ENCODE measurements at places on chromosomes 12 and 14.

DNA sequence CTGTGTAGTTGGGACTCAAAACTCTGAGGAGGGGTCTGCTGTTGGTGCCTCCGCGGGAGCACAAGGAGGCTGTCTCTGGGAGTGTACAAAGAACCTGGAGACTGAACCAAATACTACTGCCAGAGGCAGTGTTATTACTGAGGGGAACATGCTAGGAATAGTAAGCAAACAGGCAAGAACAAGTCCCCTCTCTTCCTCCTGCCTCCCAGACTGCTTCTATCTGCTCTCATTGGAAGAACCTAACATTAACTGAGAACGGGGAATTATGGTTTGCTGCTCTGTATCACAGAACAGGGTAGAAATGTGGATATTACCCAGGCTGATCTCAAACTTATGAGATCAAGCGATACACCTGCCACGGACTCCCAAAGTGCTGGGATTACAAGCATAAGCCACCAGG lies 4.5 kb upstream of the KMT5A start:
- no peak for DNase-seq

GRCh38 chr12:19129486-19130223 lies at the start of gene PLEKHA5:
Gene PLEKHA5 (plus strand): TSS chr12:19129733. CDS start chr12:19129800, 67 bp downstream.
- peak; percentile 8 for DNase-seq

GRCh38 chr12:114692186-114693058 lies 8.4 kb upstream of the TBX3 start:
- DNase-seq = no peak

DNA sequence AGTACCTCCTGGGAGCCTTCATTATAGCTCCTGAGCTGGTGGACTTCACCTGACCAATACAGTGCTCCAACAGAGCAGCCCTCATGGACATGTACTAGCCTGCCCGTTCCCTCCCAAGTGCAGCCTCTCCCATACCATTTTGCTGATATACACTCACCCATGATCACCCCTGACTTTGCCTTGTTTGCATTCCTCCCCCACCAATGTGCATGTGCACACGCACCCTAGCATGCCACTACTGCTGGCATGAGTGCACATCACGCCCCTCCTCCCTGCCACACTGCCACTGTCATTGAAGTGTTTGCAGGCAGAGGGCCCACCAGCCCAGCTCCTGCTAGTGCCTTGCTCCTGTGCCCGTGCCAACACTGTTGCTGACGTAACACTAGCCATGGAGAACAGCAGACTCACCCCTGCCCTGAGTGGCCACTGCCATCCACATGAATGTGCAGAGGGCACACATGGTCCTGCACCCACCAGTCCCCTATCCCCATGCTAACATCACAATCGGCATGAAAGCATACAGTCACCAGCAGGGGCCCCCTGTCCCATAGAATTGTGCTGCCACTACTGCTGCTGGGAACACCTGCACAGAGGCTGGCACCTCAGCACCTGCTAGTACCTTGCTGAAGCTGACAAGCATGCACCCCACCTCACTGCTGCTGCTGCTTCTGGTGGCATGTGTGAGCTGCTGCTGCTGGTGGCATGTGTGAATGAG lies 110.3 kb downstream of the SINHCAF start:
- no peak for DNase-seq

DNA sequence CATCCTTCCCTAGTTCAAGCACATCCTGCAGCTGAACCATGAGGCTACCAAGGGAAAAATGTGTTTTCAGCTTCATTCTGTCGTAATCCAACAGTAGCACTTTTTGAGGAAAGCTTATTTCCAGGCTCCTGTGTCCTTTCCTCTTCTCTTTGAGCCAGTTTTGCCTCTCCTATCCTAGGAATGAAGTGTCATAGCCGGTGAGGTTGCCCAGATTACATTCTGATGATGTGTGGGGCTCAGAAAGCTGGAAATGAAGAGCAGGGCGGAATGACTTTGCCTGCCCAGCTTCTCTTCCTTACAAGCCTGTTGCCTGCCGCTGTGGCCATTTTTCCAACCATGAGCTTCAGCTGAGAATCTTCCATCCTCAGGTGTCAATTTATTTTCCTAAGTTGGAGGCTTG lies 381.8 kb downstream of the NUAK1 start:
- DNase-seq = no peak

DNA sequence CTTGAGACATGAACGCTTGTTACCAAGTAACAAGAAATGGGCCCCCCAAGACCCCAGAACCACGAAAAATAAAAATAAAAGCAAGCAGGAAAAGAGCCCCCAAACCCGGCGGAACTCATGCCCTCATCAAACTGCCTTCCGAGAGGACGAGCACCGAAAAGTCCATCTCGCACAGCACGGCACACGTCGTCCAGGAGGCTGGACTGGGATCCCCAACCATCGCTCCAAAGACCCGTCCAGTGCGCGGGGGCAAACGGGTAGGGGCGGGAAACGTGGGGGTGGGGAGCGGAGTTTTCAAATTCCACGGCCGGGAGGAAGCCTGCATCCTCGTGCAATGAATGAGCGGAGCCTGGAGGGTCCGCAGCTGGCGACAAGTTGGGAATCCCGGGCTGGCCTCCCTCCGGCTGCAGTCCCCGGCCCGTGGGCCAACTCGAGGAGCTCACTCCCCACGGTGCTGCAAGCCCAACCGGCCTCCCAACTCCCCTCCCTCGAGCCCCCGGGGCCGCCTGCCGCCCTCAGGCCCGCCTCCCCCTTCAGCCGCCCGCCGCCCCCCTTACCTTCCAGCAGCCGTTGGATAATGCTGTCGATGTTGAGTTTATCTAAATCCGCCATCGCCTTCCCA lies 484 bp downstream of the PPP1CC start:
- no peak for DNase-seq

DNA sequence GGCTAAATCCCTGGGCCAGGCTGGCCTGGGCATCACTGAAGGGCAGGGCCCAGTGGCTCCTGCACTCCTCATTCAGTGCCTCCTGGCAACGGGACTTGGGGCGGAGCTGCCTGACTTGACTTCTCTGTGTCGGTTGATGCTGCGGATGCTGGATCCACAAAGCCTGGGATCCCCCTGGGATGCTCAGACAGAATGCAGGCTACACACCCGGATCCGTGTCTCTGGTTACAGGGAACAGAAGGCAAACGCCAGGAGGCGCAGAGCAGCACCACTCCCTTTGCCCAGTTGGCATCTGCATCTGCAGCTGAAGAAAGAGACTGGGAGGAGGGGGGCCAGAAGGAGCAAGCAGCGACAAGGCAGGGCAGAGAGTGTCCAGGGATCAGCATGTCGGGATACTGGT lies 154.5 kb upstream of the FKBP4 start:
- no peak for DNase-seq

- no peak for DNase-seq
Measured at GRCh38 chr14:53850714-53851296, 105.8 kb downstream of the BMP4 start.

- no peak for DNase-seq
Measured at GRCh38 chr12:21568115-21568514, 36.5 kb downstream of the GYS2 start.

- DNase-seq = no peak
Measured at GRCh38 chr12:132503618-132504204, 13.8 kb downstream of the FBRSL1 start.

- DNase-seq = no peak
Measured at GRCh38 chr12:66003951-66004350, 126.6 kb downstream of the LLPH start.

GRCh38 chr14:101947577-101947903 lies 16.8 kb upstream of the DYNC1H1 start:
- peak; percentile 28 for DNase-seq

- no peak for DNase-seq
Measured at GRCh38 chr14:90924621-90925340, 108.6 kb upstream of the TTC7B start.

GRCh38 chr12:3313675-3314663 lies 177.0 kb upstream of the PRMT8 start:
- no peak for DNase-seq

- DNase-seq = no peak
Measured at GRCh38 chr14:75559451-75560222, 18.8 kb upstream of the FLVCR2 start.

DNA sequence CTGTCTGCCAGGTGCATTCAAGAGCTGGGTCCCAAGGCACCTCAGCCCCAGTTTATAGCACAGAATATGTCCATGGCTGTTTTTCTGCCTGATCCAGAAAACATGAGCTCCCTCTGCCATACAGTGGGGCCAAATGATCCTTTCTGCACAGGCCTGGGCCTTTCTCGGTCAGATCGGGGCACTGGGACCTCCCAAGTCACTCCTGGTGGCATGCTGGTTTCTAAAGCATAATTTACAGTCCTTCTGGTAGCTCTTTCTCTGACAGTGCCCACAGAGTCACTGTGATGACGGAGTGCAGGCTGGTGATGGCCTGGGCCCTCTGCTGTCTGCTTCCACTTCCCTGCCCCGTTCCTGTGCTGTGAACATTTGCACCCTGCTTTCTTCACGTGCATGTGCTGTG lies 99.2 kb downstream of the ADGRD1 start:
- DNase-seq = no peak

- no peak for DNase-seq
Measured at GRCh38 chr12:52629281-52630007, 11.1 kb upstream of the KRT73 start.

DNA sequence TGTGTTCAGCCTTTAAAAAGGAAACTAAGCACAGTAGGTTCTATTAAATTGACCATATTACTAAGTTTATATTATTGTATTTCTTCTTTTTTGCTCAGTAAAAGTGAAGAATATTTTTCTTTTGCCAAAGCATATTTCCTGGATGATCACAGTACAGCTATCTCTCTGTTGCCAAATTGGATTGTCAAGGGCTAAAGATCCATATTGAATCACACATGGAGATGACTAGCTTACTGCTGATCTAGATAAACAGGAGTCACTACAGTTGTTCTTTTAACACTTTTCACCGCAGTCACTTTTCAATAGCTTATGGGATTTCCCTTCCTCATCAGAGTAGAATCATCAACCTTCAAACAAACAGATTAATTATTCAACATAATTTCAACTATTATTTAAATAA lies 78.6 kb downstream of the LRRC9 start:
- DNase-seq = no peak

DNA sequence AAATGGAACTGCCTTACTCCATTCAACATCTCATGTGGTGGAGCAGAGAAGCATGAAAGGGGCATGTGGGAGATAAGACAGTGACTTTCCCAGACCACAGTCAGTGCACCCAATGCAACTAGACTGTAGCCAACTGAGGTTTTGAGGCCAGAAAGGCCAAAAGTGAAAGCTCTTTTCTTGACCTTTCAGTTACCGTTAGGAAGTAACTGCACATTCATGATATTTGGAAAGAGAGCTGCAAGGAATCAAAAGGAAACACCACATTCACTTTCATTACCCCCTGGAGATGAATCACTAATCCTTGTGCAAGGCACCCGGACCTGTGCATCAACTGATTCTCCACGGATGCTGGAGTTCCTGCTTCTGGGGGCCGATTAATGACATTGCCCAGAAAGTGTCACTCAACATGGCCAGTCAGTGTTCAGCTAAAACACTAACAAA lies 72.9 kb upstream of the ELK3 start:
- no peak for DNase-seq

DNA sequence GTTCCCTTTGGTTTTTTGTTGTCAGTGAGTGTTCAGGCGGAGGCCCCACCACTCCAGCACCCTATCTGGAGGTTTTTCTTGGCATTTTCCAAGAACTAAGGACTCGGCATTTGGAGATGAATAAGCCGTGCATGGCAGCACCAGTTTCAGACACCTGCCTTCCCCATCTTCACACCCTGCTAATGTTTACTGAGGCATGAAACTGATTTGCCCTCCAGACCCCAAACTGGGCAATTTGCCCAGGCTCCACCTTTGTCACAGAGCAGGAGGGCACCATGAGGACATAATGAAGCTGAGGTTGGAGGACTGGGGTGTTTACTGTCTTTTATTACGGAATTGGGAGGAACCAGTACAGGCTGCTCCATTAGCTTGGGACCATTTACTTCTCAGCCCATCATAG lies 113.4 kb downstream of the LGMN start:
- DNase-seq = no peak

- no peak for DNase-seq
Measured at GRCh38 chr12:93380480-93381121, 2.9 kb downstream of the NUDT4 start.

GRCh38 chr14:96297997-96298515 lies 42.0 kb downstream of the BDKRB1 start:
- no peak for DNase-seq

- no peak for DNase-seq
Measured at GRCh38 chr12:27550653-27550975, 26.6 kb downstream of the PPFIBP1 start.

- no peak for DNase-seq
Measured at GRCh38 chr12:17841496-17841895, 248.5 kb downstream of the RERGL start.

DNA sequence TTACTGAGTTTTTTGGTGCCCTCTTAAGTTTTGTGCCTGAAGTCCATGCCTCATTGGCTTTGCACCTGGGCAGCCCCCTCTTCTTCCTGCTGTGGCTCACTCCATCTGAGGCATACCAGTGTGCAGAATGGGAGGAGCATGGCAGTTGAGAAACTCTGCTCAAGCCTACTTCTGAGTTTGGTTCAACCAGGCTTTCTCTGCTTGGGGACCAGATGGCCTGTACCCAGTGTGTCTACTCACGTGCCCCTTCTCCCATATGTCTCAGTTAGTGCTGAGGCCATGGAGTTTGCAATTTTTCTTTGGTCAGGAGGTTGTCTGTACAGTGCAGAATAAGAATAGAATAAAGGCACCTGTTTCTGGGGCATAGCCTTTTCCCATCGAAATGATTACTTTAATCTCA lies 383.3 kb upstream of the DDHD1 start:
- no peak for DNase-seq

- DNase-seq = no peak
Measured at GRCh38 chr14:74638066-74638465, 26.0 kb upstream of the LTBP2 start.

DNA sequence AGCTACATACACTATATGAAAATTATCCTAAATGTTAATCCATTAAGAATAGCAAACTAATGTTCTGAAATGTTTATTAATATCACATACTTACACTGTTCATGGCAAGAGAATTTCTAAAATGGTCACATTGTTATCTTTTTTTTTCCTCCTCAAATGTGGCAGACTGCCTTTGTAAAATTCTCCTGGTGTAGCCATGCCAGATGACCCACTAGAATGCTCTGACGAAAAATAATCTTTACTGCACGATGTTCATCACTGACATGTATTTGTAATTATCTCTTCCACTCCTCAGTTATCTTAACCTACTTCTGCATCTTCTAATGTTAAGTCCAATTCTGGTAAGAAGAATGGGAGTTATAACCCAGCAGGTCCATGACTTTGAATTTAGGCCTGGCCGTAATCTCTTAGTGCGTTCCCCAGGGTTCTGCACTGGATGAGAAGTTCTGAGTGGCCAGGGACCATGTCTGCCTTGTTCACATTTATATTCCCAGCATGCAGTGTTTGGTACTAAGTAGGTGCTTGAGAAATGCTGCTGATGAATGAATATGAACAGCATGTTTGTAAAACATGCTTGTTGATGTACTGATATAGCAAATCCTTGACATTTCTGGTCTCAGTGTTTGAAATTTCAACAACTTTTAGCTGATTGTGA lies 46.7 kb downstream of the NOPCHAP1 start:
- DNase-seq = no peak

- DNase-seq = no peak
Measured at GRCh38 chr12:75816897-75817296, 214.7 kb downstream of the PHLDA1 start.
